ENCODE measurements at places on chromosomes 16 and 17.

DNA sequence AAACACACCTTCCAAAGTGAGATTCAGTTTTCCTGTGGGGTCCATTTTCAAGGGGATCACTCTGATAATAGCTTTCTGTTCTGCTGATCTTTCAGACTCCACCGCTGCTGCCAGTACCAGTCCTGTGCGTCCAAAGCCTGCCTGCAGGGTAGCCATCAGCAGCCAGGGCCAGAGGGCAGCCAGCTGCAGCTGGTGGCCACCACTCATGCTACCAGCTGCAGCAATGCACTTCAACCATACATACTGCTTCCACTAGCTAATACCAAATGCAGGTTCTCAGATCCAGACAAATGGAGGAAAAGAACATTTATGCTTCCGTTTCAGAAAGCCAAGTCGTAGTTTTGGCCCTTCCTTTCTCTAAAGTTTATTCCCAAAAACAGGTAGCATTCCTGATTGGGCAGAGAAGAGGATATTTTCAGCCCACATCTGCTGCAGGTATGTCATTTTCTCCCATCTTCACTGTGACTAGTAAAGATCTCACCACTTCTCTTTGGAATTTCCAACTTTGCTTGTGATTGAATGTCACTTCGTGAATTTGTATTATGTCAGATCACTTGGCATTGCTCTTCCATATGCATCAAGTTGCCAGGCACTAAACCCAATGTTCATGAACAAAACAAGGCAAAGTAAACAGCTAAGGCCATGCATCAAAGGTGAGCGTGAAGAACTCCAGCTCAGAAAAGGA is 1.8 kb downstream of the RNF43 start:
- no peak for DNase-seq

DNA sequence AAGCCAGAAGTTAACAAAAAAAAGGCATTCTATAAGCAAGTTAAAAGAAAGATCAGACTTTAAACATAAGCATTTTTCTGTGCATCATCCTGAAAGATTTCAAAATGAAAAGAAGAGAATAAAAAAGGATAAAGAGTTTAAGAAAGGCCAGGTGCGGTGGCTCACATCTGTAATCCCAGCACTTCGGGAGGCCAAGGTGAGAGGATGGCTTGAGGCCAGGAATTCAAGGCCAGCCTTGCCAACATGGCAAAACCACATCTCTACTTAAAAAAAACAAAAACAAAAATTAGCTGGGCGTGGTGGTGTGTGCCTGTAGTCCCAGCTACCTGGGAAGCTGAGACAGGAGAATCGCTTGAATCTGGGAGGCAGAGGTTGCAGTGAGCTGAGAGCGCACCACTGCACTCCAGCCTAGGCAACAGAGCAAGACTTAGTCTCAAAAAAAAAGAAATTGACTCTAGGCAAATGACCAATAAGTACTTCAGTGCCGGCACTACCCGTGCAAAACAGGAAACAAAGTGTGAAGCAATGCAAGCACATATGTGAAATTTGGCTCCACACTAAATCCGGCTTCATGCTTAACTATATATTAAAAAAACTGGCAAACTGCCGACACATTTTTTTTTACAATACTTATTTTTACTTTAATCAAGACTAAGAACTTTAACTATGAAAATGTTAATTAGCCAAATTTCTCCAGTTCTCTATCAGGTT is 83.2 kb upstream of the C17orf78 start:
- no peak for DNase-seq

DNA sequence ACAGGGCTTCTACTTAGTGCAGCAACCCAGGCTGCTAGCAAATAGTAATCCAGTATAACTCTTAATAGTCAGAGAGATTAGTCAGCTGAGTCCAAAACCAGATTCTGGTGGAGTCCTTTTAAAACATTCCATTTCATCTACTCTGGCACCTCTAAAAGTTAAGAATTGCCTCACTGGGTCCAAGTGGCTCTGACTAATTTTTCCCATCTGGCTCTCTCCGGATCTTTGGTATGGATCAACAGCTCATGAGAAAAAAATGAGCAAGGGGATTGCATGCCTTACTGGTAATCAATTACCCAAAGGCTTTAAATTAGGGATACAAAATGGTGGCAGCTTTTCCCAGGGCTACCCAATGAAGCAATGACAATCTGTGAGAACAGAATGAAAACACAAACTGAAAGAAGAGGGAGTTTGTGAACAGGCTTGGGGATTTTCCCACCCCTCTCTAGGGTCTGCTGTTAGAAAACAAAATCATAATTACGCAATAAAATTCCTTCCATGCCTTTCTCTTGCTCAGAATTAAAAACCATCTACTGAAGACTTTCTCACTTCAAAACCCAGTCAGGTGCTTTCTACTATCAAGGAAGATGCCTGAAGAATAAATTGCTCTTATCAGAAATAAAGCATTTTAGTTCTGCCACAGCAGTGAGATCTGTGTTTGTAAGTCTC is 84.6 kb upstream of the PMFBP1 start:
- no peak for DNase-seq

DNA sequence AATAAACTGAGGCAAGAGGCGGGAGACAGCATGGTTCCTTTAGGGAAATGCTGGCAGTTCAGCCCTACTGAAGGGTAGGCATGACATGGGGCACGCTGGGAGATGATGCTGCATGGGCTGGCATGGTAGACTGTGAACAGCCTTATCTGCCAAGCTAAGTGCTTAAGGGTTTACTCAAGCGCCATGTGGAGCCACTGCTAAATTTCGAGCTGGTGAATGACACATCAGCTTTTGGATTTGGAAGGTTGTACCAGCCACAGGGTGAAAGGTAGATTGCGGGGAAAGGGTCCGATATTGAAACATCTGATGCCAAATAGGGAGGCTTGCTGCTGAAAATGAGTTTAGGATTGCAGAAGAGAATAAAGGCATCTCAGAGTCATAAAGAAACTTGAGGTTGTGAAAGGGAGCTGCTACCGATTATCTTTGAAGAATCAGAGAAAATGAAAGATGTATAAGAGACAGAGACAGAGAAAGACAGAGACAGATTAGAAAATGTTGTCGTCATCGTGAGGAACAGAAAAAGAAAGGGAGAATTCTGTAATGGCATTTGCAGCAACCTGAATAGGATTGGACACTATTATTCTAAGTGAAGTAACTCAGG is 16.3 kb downstream of the PIK3R5 start:
- DNase-seq: no peak
